Central memory CD8-positive, alpha-beta T cell (primary cell): ENCODE measurements at places on chromosomes 6 and 20.

DNA sequence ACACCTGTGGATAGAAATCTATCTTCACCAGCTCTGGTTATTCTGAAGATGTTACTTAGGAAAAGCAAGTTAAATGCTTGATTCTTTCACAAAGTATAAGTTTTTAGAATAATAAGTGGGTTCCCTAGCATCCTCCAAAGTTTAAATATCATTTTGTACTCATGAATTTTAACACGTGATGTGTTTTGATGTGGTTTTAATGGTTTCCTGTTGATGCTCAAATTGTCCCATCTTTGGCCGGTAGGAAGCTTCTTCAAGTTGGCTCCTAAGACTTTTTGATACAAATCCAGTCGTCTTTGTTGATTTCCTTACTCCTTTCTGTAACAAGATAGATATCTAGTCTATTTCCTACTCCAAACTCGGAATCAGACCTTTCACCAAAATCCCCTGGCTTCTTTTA is 94.5 kb upstream of the STXBP5 start:
- no peak for DNase-seq

- no peak for DNase-seq
These were observed 24.6 kb downstream of the MYLK4 start for GRCh38 chr6:2725999-2726567.

- DNase-seq, result no peak
These were observed 175.5 kb downstream of the ATXN1 start for GRCh38 chr6:16585805-16586204.

- no peak for DNase-seq
These were observed 104.9 kb upstream of the NT5E start for GRCh38 chr6:85344996-85345395.

DNA sequence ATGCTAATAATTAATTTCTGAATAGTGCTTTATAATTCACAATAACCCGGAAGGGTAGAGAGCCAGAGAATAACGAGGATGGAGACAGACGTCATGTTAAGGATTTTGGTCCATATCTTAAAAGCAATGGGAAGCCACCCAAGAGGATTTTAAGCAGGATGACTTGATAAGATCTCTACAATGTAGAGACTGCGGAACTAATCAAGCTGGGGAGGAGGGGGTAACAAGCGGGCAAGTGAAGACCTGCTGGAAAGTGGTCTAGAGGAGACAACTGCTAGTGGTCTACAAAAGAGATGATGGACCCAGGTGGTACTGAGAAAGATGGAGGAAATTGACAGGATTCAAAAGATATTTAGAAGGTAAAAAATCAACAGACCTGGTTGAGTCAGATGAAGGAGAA is 7.2 kb downstream of the ZBTB2 start:
- DNase-seq, result no peak

- no peak for DNase-seq
These were observed 25.7 kb downstream of the OVOL2 start for GRCh38 chr20:18031888-18032509.

DNA sequence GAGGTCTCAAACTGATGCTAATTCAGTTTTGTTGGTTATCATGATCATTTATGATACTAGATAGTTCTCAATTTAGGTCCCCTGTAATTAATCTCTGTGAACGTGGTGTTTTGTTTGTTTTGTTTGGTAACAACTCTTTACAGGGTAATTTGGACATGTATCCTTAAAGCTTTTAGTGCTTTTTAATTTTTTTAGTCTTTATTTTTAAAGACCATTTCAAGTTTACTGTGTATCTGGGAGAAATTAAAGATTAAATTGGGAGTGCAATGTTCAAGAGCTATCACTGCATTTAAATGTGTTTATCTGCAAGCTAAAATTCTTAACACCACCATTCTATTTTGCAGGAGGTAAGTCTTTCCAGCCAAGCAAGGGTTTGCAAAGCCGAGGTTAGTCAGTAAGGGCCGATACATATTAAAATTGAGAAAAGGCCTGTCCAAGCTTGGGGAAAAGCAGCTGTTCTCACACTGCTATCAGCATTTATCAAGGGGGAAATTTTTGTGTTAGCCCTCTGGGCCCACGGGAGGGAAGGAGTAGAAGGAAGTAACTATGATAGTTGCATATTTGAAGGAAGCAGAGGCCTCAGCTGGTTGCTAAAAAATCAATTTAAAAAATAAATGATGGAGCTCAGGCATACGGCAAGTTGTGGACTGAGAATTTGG is 59.3 kb upstream of the ZNF217 start:
- no peak for DNase-seq

GRCh38 chr6:24788031-24788665 is 10.6 kb downstream of the ARMH2 start:
- DNase-seq, result no peak

GRCh38 chr20:39165099-39165498 is 203.0 kb downstream of the DHX35 start:
- DNase-seq, result no peak

DNA sequence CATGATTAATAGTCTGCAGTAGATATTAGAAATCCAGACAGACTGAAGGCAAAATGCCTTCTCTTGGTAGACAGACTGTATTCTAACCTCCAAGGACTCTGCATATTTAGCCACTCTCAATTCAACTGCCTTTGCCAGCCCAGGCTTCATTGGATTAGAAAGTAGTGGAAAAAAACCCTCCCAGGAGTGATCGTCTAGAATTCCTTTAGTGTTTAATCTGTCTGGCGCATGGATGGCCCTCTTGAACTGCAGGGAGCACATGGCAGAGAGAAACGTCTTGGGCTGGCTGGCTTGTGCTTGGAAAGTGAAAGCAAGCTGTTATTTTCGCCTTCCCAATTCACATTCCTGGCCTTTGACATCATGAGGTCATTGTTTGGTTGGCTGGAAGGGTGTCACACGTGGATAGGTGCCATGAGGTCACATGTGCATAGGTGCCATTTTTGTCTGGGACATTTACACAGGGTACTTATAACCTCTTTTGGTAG is 30.9 kb upstream of the NEDD9 start:
- DNase-seq, result no peak

DNA sequence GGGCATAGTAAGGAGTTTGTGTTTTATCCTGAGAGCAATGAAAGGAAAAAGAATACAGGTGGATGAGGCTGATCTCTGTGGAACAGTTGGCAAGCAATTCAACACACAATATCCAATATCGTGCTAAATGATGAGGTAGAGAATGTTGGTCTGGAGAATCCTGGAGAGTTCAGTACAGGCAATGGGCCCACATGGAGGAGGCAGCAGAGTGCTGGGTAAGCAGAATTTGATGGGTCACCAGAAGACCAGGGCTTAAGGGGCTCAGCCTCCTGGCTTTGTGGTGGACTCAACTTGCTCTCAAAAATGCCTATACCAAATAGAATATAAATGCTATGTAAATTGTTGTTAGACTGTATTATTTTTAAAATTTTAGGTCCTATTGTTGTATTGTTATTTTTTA is 271.5 kb upstream of the JARID2 start:
- DNase-seq, result no peak

DNA sequence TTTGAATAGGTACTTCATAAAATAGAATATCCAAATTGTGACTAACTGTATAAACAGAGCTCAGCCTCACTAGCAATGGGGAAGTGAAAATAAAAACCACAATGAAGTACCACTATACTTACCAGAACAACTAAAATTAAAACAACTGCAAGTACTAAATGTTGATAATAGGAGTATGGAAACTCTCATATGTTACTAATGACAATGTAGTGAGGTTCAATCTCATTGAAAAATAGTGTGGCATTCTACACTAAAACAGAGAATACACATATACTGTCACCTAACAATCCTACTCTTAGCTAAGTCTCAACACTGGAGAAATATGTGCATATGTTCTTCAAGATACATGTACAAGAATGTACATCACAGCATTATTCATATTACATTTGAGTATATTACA is 132.0 kb upstream of the CARMIL1 start:
- DNase-seq, result no peak
